AG04449 (cell line): ENCODE measurements at places on chromosomes 6 and 20.

DNA sequence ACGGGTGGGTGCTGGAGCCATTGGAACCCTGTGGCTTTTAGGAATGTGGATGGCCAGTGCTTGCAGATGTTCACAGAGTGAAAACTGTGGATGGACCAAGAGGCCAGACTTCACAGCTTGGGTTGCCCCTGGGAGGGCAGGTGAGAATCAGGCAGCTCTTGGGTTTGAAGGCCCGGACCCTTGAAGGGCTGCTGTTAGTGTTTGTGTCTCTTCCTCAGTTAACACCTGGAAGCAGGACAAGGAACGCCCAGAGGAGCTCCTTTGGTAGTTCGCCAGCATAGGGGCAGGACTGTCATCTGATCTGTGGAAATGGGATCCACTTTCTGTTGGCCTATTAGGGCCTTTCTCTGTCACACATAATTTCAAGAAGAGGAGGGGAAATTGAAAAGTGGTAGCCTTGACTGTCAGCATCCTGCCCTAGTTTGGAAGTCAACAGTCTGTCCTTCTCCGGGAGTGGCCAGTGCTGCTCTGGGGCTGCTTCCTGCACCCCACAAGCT lies 43.6 kb downstream of the RIOK1 start:
- no peak for DNase-seq

DNA sequence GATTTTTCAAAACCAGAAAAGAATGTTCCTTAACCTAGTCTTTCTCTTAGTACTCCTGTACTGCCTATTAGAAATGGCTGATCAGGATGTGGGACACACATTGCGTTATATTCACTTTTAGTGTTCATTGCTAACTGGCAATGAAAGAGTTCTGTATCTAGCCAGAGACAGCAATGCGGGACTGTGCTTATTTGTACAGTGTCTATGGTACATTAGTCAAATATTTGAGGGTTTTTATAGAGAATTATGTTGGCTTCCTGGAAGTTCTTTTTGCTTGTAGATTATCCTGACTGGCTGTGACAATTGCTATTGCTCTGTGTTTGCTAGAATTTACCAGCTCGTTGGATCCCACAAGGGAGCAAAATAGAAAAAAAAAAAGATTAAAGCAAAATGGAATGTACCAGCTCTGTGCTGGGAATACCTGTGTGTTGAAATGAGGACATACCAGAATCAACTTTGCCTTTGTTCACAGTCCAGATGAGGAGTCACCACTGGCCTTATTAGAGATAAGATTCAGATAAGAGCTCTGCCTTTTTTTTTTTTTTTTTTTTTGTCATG lies 22.4 kb upstream of the IFNGR1 start:
- DNase-seq: no peak

DNA sequence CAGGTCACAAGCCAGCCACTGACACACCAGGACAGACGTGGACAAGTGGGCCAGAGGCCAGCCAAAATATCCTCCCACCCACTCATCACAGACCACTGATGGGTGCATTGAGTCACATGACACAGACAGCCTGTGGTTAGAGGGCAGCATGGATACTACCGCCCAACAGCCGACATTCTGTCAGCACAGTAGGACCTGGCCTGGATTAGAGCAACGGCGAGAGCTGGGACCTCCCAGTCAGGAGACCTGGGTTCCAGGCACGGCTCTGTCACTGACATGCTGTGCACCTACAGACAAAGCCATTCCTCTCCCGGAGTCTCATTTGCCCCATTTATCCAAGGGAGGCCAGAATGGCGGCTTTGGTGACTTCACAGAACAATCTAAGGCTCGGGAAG lies 8.0 kb downstream of the ZNF335 start:
- no peak for DNase-seq

GRCh38 chr6:154228521-154228905 lies 128.1 kb downstream of the IPCEF1 start:
- DNase-seq: no peak

DNA sequence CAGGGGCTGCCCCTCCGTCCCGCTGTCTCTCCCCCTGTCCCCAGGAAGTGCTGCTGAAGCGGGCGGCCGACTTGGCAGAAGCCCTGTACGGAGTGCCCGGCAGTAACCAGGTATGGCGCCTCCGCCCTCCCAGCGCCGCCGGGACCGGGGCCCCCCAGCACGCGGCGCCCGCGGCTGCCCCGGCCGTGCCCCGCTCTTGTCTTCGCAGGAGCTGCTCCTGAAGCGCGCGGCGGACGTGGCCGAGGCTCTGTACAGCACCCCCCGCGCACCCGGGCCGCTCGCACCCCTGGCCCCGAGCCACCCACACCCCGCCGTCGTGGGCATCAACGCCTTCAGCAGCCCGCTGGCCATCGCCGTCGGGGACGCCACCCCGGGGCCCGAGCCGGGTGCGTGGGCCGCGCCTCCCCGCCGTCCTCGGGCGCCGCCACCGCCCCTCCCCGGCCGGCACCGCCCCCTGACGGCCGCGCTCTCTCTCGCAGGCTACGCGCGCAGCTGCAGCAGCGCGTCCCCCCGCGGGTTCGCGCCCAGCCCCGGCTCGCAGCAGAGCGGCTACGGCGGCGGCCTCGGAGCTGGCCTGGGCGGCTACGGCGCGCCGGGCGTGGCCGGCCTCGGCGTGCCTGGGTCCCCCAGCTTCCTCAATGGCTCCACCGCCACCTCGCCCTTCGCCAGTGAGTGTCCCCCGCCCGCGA lies 48.4 kb downstream of the CPXM1 start:
- DNase-seq: no peak

- no peak for DNase-seq
Measured at GRCh38 chr6:38678178-38678760, 24.7 kb downstream of the GLO1 start.

- no peak for DNase-seq
Measured at GRCh38 chr6:168376120-168376519, 56.5 kb upstream of the DACT2 start.

DNA sequence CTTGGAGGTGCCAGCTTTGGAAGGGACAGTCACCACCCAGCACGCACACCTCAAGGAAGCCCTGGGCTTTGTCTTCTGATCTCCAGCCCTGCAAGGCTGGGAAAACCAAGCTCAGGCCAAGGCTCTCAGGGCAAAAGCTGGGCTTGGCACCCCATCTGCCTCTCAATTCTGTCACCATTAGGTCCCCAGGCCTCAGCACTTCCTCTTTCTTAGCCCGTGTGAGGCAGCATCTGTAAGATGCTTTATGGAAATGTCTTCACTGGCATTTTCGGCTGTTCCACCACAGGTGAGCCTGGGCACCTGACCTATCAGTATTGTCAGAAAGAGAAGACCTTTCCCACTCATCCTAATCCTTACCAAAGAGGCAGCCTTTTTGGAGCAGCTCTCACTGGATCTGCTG lies 24.6 kb downstream of the GMEB2 start:
- DNase-seq: no peak

- no peak for DNase-seq
Measured at GRCh38 chr20:24942679-24943078, 6.4 kb upstream of the CST7 start.

- no peak for DNase-seq
Measured at GRCh38 chr20:19872001-19872400, 113.9 kb downstream of the RIN2 start.

GRCh38 chr6:3900744-3901336 lies 51.7 kb downstream of the FAM50B start:
- no peak for DNase-seq

- no peak for DNase-seq
Measured at GRCh38 chr20:23519556-23519955, 28.6 kb downstream of the CST8 start.

DNA sequence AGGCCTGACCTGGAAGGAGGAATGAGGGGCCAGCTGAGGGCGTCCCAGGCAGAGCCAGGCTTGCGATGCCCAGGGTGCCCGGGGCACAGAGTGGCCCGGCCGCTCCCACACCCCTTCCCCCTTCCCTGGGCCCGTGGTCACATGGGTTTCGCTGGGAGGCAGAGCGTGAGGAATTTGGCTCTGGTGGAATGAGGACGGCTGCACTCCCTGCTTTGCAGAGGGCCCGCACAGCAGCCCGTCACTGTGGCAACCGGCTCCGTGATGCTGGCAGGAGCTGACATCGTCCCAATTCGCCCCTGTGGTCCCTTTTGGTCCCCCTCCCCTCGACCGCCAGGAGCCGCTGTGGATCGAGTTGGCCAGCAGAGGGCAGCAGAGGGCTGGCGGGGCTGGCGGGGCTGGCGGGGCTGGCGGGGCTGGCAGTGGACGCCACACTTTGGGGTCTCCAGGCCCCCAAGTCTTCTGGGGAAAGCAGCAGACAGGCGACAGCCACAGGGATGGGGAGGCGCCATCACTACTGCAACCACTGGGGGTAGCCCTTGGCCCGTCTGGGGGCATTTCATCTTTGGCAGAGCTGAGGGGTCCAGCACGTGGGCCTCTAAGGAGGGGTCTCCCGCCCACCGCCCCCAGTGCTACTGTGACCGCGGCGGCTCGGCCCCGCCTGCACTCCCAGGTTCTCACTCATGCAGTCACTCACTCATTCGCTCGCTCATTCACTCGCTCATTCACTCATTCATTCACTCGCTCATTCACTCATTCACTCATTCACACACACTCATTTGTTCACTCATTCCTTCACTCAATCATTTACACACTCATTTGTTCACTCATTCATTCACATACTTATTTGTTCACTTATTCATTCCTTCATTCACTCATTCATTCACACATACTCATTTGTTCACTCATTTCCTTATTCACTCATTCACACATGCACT lies 49.7 kb upstream of the BHLHE23 start:
- DNase-seq: no peak

GRCh38 chr20:49288250-49288751 lies 10.4 kb upstream of the ZNFX1 start:
- no peak for DNase-seq

- DNase-seq: no peak
Measured at GRCh38 chr6:7811441-7811840, 85.5 kb downstream of the BMP6 start.
